Activated CD4-positive, CD25-positive, alpha-beta regulatory T cell treated with anti-CD3 and anti-CD28 coated beads, Interleukin-2, amount 50 U/mL, for 72 hours (primary cell): ENCODE measurements at places on chromosomes 1 and 21.

- no peak for DNase-seq
Measured at GRCh38 chr1:9916452-9916851, 6.4 kb upstream of the CTNNBIP1 start.

DNA sequence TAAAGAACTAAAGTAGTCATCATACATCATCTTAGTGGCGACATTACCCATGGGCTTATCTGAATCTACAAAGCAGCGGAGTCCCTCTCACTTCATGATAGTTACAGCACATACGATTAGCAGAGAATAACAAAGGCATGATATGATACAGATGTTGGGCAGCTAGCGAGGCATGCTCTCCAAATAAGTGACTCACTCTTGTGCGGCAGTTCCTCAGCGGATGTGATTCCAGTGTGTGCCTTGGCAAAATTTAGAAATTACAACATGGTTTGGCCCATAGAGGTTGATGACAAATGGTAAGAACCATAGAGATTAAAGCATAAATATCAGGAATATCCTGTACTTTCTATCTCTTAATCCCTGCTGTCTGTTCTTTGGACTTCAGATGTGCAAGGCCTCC lies 48.1 kb upstream of the PAXBP1 start:
- no peak for DNase-seq

DNA sequence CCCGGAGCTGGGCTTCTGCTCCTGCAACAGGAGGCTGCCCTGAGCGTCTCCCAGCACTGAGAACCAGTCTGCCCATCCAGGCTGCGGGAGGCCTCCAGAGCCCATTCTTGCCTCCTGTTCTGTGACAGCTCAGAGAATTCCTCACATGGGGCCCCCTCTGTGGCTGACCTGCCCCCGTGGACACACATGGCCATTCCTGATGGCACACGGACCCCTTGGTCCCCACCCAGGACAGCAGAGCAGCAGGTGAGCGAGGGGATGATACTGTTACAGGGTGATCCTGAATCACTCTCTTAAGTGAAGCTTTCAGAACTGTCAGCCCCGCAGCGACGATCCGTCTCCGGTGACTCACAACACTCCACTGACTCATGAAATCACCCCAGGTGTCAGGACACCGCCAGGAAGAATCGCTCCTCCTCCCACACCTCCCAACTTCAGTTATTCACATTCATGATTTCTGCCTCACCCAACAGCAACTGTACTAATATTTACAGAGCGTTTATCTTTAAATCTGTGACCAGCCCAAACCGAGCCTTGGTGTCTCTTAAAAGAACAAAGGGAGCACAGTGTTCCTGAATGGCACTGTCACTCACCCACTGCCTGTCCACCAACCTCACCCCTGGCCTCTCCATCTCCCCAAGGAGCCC lies 22.5 kb downstream of the CHD5 start:
- no peak for DNase-seq

GRCh38 chr21:23960769-23961168 lies 1646.5 kb downstream of the MRPL39 start:
- DNase-seq = no peak

DNA sequence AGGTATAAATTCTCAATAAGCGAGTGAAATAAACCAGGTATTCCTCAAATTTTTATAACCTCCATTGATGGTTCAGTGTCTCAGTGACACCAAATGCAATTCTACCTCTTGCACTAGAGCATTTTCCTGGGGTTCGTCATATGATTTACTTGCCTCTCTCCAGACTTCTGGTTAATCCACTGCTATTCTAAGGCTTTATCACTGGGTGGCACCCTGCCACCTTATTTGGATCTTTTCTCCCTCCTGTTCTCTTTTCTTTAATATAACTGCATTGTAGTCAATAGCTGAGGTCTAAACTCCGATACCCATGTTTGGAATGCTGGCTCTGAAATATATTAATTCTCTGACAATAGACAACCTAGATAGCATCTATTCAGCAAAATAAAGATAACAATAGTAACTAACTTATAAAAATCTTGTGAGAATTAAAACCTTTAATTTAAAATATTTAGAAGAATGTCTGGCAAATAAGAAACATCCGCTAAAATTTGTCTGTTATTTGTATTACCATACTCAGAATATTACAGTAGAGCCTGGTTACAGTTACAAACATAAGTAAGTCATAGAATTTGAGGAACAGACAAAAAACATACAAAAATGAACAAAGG lies 436.4 kb downstream of the PLA2G4A start:
- no peak for DNase-seq

DNA sequence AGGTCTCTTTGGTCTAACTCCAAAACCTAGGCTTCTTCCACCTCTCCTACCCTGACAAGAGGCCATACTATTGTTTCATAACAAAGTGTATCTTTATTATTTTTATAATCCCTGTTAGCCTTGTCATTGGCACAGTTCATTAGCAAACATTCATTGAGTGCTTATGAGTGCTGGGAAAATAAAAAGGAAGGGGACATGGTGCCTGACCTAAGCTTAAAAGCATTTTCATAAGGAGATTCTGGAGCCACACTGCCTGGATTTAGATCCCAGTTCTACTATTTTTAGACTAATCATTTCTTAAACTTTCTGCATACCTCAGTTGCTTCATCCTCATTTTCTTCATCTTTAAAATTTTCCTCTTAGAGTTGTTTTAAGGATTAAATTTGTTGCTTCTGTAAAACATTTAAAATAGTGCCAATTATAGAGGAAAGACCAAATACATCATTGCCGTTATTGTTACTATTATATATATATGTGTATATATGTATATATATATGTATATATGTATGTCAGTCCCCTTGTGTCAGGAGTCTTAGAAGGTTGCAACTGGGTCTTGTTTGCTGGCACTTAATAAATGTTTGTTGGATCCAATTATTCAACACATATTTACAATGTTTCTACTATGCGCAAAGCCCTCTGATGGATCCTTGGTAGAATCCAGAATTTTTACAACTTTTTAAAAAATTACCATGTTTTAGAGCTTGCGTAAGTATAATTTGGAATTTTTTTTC lies 250.9 kb upstream of the SGIP1 start:
- DNase-seq = no peak

- DNase-seq = no peak
Measured at GRCh38 chr1:18233176-18233864, 125.7 kb downstream of the IGSF21 start.

GRCh38 chr1:91763252-91763651 lies 122.7 kb downstream of the TGFBR3 start:
- DNase-seq = no peak

DNA sequence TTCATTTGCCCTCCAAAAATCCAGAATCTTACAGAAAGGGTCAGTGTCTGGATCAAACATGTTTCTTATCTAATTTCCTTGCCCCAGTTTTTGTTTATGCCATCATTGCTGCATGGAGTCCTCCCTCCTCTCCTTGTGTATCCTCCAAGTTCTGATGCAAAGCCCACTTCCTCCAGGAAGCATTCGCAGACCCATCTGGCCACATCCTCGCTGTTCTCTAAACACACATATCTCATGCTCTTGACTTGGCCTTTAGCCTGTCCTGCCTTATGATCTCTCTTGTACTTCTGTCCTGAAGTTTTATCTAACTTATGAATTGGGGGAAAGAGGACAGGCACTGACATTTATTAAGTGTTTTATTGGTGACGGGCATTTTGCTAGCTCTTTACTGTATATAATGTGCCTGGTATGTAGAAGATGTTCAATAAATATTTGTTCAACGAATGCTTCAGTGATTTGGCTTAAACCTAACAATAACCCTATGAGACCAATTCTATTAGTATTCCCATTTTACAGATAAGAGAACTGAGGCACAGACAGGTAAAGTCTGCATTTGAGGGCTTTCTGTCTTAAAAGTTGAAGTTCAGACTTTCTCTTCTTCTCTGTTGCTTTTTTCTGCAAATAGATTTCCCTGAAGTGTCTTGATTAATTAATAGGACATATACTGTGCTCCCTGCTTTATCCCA lies 19.2 kb upstream of the ID3 start:
- DNase-seq = no peak

DNA sequence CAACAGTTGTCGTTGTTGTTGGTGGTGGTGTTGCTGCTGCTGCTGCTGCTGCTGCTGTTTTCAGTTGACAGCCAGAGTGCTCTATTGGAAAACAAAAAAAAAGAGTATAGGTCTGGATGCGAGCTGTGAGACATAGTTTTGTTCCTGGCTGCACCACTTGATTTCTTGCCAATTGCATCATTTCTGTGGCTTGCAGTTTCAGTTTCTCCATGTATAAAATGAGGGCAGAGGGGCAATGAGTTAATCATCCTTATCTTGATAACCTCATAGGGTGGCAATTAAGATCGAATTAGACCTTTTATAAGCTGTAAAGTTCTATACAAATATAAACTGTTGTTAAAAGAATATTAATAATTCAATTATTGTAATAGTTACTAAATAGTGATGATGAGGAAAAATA lies 156.7 kb downstream of the DMRTA2 start:
- DNase-seq = no peak

GRCh38 chr1:228154021-228154669 lies 4.4 kb downstream of the GJC2 start:
- DNase-seq = no peak

- no peak for DNase-seq
Measured at GRCh38 chr1:40712997-40713396, 21.5 kb downstream of the NFYC start.

GRCh38 chr1:156537027-156537426 lies 35.3 kb downstream of the IQGAP3 start:
- no peak for DNase-seq

- no peak for DNase-seq
Measured at GRCh38 chr1:205532996-205533735, 28.7 kb downstream of the CDK18 start.

DNA sequence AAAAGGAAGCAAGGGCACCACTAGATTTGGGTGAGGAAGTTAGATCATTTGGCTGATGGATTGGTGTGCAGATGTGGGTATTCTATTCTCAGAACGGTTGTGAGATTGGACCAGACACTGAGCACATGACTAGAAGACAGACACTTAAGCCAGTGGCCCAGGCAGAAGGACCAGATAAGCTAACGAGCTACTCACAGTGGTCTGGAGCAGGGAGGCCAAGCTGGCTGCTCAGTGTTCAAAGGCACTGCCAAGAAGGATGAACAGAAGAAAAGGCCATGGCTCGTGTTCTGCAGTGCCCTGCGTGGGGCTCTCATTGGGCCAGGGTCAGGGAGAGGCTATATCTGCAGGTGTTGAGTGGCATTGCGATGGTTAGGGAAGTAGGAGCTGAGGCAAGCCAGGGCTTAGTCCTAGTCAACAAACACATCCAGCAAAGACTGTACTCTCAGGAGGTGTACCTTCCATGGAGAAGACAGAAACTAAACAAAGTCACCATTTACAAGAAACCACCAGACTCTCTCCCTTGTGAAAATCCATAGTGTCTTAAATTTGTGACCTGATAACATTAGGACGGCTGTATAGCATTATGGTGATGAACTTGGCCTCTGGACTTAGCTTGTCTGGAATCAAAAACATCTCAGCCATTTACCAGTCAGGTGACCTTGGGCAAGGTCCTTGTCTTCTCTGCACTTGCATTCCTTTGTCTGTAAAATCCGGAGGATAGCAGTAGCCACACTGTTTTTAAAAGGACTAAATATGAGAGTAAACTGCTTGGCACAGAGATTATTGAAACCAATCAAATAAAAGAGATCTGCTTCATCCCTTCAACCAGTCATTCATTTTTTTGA lies 274.5 kb downstream of the SIPA1L2 start:
- DNase-seq = no peak

DNA sequence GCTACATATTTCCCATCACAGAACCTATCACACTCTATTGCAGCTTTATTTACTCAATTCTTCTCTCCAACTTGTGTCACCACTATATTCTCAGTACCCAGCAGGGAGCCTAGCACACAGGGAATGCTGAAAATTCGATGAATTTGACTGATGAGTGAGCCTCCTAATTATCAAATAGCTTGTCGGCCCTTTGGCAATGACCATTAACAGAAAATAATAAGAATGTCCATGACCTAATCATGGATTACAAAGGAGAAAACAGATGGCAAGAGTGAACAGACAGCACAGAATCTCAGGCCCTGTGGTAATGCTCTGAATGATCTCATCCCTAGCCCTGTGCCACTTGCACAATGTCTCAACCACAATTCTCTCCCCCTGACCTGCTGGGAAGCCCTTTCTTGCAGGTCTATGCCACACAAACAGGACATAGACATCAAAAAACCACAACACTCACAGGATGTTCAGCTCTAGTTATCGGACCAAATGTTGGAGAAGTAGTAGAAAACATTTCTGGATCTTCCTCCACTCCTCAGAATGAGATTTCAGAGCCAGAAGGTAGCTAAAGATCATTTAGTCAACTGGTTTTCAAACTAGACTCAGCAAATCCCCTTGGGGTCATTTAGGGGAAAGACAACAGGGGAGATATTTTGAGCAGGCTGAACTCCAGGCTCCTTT lies 68.4 kb downstream of the LUZP1 start:
- no peak for DNase-seq

- DNase-seq = no peak
Measured at GRCh38 chr1:186418503-186418902, 42.4 kb downstream of the PDC start.

GRCh38 chr1:209723265-209723664 lies 18.6 kb downstream of the HSD11B1 start:
- no peak for DNase-seq

- DNase-seq = no peak
Measured at GRCh38 chr1:175873290-175873935, 130.0 kb upstream of the TNR start.

- DNase-seq = no peak
Measured at GRCh38 chr1:221991221-221991620, 249.3 kb upstream of the DUSP10 start.
